Type B pancreatic cell (in vitro differentiated cells): ENCODE measurements at places on chromosomes 1 and 21.

DNA sequence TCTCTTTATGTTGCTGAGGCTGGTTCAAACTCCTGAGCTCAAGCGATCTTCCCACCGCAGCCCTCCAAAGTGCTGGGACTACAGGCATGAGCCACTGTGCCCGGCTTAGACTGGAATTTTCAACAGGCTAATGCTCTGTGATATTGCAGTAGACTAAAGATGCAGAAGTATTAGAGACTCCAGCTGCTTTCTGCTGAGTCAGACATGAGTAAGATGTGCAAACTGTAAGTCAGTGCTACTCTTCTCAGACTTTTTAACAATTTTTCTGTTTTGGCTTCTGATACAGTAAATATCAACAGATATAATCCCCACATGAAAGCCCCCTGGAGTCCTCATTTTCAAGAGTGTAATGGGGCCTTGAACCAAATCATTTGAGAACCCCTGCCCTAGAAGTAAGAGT, 29.3 kb upstream of the NLRP3 start:
- DNase-seq: no peak

- no peak for DNase-seq
Observed at GRCh38 chr1:44693159-44693558, 18.6 kb downstream of the ARMH1 start.

DNA sequence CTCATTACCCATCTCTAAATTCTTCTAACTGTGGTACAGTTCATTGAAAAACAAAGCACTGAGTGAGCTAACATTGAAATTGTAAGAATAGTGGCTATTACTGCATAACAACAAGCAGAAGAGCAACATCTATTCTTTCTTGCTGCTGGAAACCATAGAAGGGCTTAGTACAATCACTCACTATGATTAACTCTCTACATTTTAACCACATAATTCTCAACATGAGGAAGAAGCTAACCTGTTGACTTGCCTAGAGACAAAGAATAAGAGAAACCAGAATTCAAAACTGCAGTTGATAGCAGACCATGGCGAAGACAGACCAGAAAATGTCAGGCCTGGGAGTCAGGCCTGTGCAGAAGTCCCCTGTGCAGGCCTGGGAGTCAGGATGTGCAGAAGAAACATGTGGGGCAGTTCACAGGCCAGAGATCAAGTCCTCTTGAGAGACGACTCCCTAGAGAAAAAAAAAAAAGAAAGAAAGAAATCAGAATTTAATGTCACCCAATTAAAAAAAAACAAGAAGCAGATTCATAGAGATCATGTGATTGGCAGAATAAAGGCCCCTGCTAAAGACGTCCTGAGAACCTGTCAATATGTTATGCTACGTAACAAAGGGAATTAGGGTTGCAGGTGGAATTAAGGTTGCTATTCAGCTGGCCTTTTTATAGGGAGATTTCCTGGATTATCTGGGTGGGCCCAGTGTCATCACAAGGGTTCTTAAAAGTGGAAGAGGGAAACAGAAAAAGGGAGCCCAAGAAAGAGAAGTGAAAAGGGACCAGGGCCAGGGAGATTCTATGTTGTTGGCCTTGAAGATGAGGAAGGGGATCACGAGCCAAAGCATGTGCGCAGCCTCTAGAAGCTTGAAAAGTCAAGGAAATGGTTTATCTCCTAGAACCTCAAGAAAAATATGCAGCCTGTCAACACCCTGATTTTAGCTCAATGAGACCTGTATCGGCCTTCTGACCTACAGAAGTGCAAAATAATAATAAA, 94.9 kb downstream of the MRPL39 start:
- no peak for DNase-seq

GRCh38 chr1:8817412-8818324, at the start of gene RERE:
TSS of gene RERE (minus strand) at chr1:8817640.
- peak; percentile 99 for DNase-seq
